ENCODE measurements at places on chromosomes 7 and 10.
A peak's percentile ranks its signal among the peaks of the same experiment; 100 is the strongest.

DNA sequence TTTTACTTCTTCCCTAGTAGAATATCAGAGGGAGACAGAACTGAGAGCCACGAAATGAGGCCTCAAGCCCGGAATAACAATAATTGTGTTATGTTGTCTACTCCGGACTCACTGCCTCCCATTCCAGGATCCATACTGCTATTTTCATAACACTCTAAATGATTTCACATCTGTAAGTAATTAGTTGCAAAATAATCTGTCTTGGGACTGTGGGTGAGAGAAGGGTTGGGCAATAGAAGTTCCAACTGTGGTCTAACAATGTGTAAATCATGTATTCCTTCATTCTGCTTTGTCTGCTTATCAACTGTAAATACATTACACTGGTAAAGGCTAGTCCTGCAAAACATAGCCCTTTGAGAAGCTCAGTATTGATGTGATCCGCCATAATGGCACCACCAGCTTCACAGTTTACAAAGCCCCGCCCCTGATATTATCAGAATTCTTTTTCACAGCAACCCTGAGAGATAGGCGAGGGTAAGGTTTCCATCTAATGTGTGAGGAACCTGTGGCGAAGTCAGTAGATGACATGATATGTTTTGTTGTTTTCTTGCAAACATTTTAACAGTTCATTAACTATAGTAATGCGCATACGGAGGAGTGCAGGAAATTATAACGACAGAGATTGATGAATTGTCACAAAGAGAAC is 265.7 kb upstream of the BMPER start:
- no peak for DNase-seq

- no peak for DNase-seq
Measured at GRCh38 chr10:62817766-62818425, 1.7 kb upstream of the EGR2 start.

GRCh38 chr10:59991661-59992060 is 85.3 kb upstream of the CCDC6 start:
- DNase-seq = peak; percentile 11

DNA sequence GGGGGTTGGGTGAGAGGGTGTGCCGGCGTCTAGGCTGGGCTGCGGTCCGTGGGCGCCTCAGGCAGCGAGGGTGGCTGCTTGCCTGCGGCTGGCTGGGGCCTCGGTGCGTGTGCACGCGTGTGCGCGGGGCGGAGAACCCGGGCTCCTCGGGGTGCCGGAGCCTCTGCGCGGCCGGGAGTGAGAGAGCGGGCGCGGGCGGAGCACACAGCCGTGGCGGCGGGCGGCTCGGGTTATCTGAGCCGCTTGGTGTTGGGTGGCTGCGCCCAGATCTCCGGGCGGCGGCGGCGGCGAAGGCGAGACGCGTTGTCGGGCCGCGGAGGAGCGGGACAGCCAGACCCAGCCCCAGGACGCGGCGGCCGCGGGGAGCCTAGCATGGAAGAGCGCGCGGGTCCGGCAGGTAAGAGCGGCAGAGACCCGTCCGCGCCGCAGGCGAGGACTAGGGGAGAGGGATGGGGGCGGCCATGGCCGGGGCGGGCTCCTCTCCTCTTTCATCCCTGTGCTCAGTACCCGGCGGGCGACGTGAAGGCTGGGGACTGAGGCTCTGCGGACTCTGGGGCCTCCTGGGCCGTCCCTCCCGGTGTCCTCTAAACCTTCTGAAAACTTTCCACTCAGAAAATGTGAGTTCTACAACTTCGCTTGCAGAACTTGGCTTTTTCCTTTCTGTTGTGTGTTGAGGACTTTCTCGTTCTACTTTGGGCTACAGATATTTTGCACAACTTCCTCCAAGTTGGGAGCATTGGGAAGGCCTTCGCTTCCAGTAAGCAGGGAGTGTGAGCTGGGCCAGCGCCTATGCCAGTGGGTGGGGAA is 9.8 kb upstream of the PAX2 start:
- no peak for DNase-seq

- DNase-seq = no peak
Measured at GRCh38 chr10:105611244-105611798, 970.2 kb downstream of the SORCS3 start.

DNA sequence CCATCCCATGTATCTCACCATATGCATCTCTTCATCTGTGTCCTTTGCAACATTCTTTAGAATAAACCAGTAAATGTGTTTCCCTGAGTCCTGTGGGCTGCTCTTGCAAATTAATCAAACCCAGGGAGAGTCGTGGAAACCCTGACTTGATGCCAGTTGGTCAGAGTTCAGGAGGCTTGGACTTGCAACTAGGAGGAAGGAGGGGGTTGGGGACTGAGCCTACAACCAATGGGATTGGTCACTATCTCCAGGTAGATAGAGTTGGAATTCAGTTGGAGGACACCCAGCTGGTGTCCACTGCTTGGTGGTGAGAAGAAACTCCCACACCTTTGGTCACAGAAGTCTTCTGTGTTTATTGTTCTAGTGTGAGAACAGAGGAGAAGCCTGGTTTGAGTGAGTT is 38.3 kb upstream of the PRKCQ start:
- no peak for DNase-seq

DNA sequence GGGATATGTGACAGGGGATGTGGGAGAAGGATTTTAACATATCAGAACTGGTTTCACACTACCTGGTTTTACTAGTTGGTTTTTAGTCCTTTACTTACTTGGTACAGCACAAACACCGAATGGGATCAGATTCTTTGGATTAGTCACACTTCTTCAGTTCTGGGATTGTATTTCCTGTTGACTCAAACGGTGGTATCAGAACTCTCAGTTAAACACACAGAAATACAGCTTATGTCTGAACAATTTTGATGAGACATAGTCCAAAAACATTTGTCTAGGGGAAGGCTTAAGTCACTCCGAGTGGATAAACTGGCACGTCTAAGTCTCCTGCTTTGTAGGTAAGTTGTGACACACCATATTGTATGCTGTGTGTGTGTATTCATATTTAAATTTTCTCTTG is 480.5 kb downstream of the PHTF2 start:
- no peak for DNase-seq

DNA sequence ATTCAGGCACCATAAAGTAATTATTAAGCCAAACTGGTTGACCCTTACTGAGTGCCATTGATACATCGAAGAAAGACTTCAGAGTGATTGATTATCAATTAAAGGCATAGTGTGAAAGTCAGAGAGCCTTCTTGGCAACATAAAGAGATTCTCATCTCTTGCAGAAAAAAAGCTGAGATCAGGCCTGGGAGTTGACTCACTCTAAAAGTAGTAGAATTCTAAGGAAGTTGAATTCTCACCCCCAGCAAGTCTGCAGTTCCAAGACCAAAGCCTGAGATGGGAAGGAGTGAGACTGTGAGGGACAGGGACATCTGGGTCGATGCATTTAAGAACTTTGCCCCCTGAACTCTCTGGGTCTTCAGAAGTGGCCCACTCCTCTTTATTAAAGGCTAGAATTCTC is 21.6 kb upstream of the ERCC6 start:
- DNase-seq = no peak

- DNase-seq = no peak
Measured at GRCh38 chr10:66622050-66622449, 303.8 kb upstream of the LRRTM3 start.

DNA sequence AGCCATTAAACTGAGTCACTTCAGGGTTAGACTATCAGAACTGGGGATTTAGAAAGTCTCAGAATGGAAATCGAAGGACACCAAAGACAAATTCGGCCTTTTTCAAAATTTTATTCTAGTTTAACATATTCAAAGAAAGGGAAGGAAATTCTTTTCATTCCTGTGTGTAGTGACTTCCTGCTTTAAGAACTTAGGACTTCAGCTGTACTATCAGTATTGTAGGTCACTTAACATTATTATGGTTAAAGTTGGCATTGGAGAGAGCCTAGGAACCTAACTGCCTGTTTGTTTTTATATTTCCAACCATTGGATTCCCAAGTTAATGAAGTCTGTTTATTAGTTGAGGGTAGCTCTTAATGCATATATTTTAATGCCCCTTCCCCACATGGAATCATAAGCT is 63.7 kb downstream of the PTEN start:
- no peak for DNase-seq

GRCh38 chr7:75617634-75618234 is 121.0 kb downstream of the HIP1 start:
- no peak for DNase-seq

DNA sequence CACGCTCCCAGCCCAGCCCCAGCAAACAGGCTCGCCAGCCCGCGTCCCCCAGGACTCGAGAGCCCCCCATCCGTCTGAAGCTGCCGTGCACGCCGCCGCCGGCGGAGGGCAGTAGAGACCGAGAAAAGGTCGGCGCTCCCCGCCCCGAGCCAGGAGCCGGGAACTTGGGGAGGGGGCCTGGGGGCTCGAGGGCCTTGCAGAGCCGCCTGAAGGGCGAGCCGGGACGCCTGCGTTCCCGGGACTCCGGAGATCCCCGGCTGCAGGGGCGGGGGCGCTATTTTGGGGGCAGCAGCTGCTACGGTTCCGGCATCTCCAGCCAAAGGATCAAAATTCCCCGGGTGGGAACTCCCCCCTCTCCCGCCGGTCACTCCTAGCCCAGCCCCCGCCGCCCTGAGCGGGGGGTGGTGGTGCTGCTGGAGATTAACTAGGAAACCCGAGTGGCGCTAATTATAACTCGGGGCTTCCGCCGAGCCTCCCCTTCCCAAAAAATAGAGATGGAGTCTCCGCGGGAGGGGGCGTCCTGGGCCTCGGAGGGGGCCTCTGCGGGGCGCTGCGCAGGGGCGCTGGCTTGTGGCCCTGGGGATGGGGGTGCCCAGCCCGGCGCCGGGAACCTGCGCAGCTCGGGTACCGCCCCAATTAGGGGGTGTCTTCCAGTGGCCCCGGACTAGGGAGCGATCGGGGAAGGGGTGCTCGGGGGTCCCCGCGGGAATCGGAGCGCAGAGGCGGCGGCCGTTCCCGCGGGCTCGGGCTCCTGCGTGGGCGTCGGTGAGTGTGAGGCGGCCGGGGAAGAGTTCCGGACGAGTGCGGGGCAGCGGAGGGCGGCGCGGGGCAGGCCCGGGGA is 608 bp downstream of the ACHE start:
- no peak for DNase-seq

- no peak for DNase-seq
Measured at GRCh38 chr10:124266468-124267230, 152.1 kb downstream of the OAT start.

DNA sequence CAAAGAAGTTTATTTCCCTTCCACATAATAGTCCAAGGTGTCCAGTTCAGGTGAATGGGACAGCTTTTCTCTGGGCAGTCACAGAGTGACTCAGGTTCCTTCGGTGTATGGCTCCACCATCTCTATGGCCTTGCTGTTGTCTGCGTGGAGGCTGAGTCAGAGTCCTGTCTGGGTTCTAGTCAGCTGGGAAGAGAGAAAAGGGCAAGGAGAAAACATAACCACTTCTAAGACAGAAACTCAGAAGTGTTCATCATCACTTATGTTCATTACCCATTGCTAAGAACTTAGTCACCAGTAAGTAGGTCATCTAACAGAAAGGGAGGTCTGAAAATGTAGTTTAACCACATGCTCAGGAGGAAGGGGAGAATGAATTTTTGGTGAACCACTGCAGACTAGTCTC is 32.4 kb upstream of the CCDC7 start:
- DNase-seq = no peak

DNA sequence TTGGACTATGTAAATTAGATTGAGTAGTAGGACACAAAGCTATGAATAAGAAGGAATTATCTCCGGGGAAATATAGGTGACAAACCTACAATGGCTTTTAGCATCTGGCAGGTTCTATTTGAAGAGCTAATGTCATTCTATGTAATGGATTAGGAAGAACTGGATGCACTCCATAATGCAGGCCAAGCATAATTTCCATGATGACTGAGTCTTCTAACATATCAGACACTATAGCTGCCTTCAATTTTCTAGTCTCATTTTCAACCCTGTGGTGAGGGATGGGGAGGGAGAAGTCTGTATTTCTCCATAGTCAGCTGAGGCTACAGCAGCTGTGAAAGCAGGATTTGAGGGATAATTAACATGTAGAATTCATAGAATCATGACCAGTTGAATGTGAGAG is 390.4 kb upstream of the LRRTM3 start:
- no peak for DNase-seq

- no peak for DNase-seq
Measured at GRCh38 chr10:121599947-121600346, 1.7 kb upstream of the FGFR2 start.

DNA sequence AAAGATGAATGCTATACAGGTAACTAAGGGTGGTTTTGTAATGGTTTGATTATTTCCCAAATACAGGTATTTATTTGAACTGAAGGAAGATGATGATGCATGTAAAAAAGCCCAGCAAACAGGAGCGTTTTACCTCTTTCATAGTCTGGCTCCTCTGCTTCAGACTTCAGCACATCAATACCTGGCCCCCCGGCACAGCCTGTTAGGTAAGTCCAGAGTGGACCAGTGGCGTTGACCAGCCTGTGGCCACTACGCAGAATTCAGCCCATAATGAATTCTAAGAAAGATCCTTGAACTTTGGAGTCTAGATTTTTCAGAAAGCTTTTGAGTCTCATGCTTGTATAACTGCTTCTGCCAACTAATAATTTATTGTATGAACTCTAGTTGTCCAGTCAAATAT is 9.7 kb downstream of the NUDT13 start:
- no peak for DNase-seq

- peak; percentile 99 for DNase-seq
Measured at GRCh38 chr7:25854608-25855497, 297.1 kb upstream of the NFE2L3 start.

DNA sequence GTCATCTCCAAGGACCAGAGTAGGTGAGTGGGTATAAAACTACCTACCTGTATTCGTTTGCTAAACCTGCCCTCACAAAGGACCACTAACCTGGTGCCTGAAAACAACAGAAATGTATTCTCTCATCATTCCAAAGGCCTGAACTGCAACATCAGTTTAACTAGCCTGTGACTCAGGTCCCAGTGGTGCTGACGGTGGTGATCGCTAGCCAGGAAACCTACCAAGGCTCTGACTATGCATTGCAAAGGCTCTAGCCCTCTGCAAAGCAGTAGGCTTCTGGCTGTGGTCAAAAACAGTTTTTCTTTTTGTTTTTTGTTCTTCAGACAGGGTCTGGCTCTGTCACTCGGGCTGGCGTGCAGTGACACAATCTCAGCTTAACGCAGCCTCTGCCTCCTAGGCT is 107.5 kb downstream of the NPTX2 start:
- no peak for DNase-seq

DNA sequence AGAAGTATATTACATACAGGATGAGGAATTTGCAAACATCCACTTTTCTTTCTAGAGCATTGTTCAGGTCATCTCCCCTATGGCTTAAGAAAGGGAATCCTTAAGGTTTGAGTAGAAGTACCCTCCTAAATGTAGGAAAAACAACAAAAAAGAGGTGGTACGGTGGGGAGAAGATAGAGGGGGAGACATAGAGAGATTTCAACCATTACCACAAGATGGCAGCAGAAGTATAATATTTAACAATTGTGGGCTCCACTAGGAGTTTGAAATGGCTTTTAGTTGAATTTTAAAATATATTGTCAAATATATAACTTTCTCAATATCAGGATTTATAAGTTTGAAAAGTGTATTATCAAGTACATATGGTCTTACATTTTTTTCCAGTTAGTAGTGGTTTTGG is 72.7 kb upstream of the PRKG1 start:
- no peak for DNase-seq

GRCh38 chr7:76282344-76283253 is 19.9 kb upstream of the HSPB1 start:
- DNase-seq = no peak
